Mesothelial cell of epicardium (in vitro differentiated cells): ENCODE measurements at places on chromosomes 1 and 21. TPM values are rescaled to one million over a fixed set of nuclear protein-coding genes. Genes with fewer than 3 reads are reported as not detected.

The SPATA46 gene
- not detected in 3 replicates for total RNA-seq

The COL11A1 gene
- total RNA-seq, result 126 to 141 TPM (median 133 TPM) in 3 replicates

The TMEM269 gene
- total RNA-seq, result 0.54 to 0.98 TPM (median 0.91 TPM) in 3 replicates

The PRKACB gene
- total RNA-seq, result 37.8 to 40.1 TPM (median 38.5 TPM) in 3 replicates

The CR2 gene
- not detected in 3 replicates for total RNA-seq

The SPRR2E gene
- total RNA-seq, result 1.2 to 1.9 TPM (median 1.9 TPM) in 3 replicates

The FCRL5 gene
- not detected in 3 replicates for total RNA-seq

The DNTTIP2 gene
- 46.4 to 49.6 TPM (median 47.4 TPM) in 3 replicates for total RNA-seq

GRCh38 chr1:67261680-67262079 lies 46.0 kb upstream of the IL12RB2 start:
- DNase-seq, result no peak

GRCh38 chr1:94560333-94560732 lies 18.8 kb upstream of the F3 start:
- DNase-seq, result no peak

DNA sequence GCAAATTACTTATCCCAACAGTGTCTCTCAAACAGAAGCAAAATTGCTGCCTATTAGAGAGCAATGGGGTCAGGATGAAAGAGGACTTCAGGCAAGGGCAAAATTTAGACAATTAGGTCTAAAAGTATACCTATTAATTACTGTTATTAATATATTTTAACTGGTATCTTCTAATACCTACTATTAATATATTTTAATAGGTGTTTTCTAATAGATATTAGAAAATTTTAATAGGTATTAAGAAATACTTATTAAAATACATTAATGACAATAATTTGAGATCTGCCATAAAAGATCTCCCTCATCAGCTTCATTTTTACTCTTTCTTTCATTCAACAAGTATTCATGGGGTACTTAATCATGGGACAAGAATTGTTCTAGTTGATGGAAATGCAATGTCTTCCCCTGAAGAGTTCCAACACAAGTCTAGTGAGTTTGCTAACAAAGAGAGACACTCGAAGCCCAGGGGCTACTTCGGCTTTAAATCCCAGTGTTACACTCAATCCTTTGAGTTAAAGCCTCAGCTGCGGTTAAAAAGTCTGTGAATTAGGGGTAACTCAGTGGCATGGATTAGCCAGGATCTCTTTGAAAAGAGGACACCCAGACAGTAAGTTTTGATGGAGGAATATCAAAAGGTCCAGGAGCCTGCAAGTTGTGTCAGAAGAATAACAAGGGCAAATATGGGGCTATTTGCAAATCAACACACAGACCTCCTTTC lies 44.1 kb downstream of the STYXL2 start:
- DNase-seq, result no peak

DNA sequence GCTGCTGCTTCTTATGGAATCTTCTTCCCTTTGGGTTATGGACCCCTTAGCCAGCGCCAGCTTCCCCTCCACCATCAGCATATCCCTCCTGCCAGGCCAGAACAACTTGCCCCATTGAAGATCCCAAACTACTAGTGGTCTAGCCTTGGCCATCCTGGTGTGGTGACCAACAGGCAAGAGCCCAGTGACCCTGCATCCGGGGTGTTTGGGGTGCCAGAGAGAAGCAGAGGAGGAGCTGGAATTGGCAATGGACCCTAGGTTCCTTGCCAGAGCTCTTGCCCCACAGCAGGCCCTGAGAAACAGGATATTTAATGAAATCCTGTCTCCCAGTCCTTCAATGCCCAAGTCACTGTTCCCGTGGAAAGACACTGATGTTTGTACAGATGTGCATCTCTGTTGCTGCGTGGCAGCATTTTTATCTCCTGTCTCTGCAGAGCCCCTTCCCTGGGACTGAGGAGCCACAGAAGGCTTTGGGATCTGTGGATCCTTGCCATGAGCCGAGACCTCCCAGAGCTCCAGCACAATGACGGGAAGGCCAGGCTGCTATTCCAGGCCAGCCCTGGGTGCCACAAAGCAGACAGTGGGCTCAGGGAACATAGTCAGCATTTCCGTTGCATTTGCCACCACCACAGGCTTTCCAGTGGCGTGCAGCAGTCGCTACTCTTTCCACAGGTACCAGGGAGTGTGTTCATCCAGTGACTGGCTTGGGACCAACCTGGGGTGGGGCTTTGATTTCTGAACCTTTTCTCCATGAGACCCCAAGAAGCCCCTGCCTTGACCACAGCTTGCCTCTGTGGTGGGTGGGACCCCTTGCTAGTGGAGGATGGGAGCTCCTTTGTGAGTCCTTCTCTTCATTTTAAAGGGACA lies 21.6 kb downstream of the NAV1 start:
- no peak for DNase-seq

- DNase-seq, result no peak
Measured at GRCh38 chr1:229027622-229028182, 243.2 kb upstream of the RAB4A start.

- DNase-seq, result no peak
Measured at GRCh38 chr1:24745711-24746413, 615 bp downstream of the CLIC4 start.

DNA sequence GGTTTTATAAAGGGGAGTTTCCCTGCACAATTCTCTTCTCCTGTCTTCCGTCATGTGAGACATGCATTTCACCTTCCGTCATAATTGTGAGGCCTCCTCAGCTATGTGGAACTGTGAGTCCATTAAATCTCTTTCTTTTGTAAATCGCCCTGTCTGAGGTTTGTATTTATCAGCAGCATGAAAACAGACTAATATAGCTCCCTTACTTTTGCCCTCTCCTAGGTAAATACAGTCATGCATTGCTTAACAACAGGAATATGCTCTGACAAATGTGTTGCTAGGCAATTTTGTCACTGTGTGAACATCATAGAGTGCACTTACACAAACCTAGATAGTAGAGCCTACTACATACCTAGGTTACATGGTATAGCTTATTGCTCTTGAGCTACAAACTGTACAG lies 616.8 kb downstream of the RWDD3 start:
- no peak for DNase-seq

- DNase-seq, result no peak
Measured at GRCh38 chr1:240616018-240616417, 4.1 kb upstream of the GREM2 start.

GRCh38 chr1:118012515-118013124 lies 83.1 kb downstream of the WDR3 start:
- DNase-seq, result no peak

GRCh38 chr1:156416993-156417392 lies 48.0 kb downstream of the RHBG start:
- no peak for DNase-seq

GRCh38 chr21:45308194-45309068 lies 20.7 kb upstream of the POFUT2 start:
- no peak for DNase-seq

GRCh38 chr1:58932859-58933598 lies 149.2 kb upstream of the JUN start:
- DNase-seq, result no peak

GRCh38 chr1:153685544-153686340 lies 7.3 kb downstream of the NPR1 start:
- DNase-seq, result no peak

- DNase-seq, result no peak
Measured at GRCh38 chr1:9044236-9044635, 18.0 kb upstream of the SLC2A7 start.

DNA sequence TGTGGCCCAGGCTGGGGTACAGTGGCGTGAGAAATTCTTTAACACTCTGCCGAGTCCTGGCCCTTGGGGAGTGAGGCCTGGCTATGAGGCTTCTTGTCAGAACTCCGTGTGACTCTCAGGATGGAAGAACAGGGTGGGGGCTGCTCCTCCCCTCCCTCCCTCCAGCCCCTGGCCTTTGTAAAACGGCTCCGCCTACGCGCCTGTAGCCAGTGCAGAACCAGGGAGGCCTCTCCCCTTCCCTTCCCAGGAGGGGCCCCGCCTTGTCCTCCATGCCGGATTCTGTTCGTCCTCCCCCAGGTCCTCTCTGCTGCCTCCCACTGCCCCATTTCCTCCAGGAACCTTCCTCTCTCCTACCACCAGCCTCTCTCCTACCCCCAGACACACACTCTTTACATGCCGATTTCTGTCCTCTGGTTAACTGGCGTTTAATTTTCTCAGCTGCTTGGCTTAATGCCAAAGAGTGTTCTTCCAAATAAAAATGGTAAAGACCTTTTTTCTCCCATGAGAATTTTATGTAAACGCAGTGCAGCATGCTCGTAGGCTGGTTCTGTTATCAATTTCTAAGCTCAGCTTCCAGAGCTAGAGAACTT lies 21.0 kb downstream of the PDE9A start:
- DNase-seq, result peak; percentile 70

DNA sequence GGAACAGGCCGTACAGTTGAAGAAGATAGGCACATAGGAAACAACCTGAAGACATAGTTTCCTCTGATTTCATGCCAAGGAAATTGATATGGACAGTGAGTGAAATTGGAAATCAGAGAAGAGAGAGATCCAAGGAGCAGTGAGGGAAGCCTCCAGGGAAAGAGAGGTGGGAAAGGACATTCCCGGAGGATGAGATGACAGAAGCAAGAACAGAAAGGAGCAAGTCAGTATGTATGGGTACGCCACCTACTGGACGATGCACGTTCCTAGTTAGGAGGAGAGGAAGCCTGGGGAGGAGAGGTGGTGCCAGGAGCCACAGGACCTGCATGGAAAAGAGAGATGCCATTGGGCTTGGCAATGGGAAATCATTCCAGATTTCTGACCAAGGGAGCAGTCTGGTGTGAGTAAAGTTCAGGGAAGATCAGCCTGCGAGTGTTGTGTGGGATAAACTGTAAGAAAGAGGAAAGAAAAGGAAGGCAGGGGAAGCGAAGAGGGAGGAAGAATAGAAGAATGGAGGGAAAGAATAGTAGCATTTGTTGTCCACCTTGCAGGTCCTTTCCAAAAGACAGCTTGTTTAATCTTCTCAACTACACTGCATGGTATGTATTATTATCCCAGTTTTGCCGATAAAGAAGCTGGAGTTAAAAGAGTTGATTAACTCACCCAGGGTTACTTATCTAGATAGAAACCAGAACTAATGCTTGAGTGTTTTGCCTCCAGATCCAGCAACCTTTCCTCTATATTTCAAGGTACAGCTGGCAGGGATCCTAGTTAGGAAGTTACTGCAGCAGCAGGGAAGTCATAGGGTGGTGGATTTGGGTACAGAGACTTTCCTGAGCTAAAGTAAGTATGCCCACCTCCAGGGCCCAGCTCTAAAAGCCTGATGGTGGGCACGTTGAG lies 27.4 kb downstream of the C1orf116 start:
- DNase-seq, result no peak

DNA sequence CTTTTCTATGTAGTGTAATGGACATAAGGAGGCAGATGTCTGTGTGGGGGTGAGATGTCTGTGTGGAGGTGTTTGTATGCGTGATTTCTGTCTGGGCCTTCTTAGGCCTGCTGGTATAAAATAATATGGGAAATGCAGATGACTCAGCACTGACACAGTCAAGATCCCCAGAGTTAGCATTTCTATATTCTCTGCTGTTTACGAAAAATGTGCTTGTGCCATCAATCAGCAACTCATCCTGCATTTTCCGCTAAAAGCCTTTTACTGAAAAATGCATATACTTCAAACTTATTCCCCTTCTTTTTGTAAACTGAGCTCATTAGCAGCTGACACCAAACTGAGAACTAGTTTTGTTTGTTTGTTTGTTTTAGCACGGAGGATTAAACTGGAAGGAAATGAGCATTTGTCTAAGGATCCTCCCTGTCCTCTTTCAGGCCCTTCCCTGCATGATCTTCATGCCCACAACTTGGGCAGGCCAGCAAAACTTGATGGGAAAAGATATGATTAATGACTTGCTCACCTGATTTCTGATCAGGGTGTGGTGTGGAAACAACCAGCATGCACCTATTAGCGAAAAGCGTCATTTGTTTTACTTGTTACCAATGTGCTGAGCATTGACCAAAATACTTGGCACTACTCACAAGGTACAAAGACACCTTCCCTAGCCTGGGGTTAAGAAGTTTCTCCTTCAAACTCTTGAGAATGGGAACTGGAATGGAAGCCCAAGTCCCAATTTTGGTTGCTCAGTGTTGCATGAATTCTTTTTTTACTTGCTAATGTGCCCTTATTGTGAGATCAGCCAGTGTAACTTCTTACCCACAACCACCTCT lies 77.4 kb downstream of the NDUFS5 start:
- DNase-seq, result no peak

GRCh38 chr1:20198918-20199317 lies 12.6 kb upstream of the PLA2G2C start:
- DNase-seq, result no peak

GRCh38 chr21:28089599-28090441 lies 902.9 kb downstream of the LTN1 start:
- DNase-seq, result no peak

DNA sequence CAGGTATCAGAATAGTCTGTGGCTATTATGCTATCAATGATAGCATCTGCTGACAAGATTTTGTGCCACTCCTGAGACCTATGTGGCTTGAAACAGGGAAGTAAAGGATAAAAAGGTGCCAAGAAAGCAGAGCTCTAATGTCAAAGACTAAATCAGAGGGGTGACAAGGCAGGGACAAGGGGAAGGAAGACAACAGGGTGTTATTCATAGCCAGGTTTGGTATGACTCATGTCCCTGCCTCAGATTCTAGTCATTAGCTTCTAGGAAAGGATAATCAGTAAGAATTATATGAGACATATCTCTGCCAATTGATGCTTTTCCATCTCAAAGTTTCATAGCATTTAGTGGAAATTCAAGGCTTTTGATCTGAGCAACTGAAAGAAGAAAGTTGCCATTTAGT lies 31.8 kb upstream of the PLD5 start:
- no peak for DNase-seq

- no peak for DNase-seq
Measured at GRCh38 chr21:18810136-18810535, 406.6 kb upstream of the TMPRSS15 start.

GRCh38 chr1:41464885-41465284 lies 19.6 kb downstream of the EDN2 start:
- no peak for DNase-seq

- no peak for DNase-seq
Measured at GRCh38 chr1:40899230-40899870, 37.2 kb upstream of the CITED4 start.

- DNase-seq, result no peak
Measured at GRCh38 chr1:198876371-198876871, 237.6 kb downstream of the PTPRC start.

DNA sequence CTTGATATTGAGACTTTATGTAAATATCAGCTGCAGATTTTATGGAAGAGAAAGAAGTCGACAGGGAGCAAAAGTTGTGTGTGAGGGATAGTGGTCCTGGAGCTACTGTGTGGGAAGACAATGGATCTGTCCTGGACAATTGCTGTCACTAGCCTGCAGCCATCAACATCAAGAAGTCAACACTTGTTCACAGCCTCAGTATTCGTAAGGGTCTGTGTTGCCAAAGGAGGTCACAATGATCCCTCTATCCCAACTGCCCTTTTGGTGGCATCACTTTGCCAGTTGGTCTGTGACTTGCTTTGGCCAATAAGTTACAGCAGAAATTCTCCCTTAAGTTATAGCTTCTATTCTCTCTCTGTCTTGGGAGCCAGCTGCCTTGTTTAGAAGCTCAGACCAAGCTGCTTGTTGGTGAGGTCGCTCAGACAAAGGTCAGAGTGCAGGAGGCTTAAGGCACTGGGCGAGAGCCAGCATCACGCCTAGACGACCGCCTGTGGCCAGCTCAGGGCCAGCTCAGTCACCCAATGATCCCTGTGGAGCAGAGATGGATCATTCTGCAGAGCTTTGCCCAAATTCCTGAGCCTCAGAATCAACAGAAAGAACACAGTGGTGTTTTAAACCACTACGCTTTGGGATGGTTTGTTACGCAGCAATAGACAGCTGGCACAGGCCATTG lies 134.9 kb downstream of the RHOU start:
- DNase-seq, result no peak

- no peak for DNase-seq
Measured at GRCh38 chr1:71656902-71657301, 576.1 kb upstream of the ZRANB2 start.
